ENCODE measurements at places on chromosomes 3 and 15.

GRCh38 chr15:91077029-91077428, 23.0 kb upstream of the SV2B start:
- no peak for DNase-seq

GRCh38 chr3:7663771-7664170, 802.9 kb downstream of the GRM7 start:
- no peak for DNase-seq

DNA sequence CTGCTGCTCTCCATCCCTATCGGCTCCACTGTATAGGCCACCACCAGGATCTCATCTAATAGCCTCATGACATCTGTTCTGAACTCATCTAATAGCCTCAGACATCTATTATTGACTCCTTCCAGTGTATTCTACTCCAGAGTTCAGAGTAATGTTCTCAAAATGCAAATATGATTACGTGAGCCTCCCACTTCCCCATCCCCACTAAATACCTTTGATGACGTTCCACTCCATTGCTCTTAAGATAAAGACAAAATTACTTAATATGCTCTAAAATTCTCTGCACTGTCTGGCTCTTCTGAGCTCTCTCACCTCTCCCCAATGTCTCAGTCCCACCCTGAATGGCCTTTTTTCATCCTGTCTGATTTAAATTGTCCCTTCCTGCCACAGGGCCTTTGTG, 94.7 kb downstream of the SAMMSON start:
- DNase-seq, result no peak

DNA sequence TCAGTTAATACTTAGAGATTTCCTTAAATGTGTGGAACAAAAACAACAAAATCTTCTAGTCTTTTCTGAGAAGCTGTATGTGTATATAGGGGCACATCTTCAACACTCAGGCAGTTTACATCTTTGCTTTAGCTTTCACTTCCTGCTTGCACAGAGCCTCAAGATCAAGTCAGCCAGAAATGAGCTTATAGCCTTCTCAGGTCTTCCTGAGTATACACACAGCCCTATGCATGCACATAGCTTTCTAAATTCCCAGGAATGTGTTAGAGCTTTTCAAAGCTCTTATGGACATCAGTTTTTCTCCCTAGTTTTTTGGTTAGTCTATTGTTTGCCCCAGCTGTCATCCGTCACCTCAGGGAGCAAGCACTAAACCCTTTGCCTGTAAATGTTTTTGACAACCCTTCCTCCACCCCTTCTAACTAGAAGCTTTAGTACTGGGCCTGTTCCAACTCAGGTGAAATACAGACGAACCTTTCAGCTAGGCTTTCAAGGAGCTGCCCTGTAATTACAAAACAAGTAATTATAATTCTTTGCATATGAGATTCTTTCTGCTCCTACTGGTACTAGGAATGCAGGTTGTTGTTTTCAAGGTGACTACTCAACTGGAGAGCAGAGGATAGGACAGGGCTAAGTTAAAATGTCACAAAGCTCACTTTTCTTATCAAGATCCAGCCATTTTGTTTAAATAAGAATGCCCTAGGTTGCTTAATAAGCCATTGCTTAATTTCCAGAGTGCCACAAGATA, 22.6 kb upstream of the MTMR10 start:
- no peak for DNase-seq

DNA sequence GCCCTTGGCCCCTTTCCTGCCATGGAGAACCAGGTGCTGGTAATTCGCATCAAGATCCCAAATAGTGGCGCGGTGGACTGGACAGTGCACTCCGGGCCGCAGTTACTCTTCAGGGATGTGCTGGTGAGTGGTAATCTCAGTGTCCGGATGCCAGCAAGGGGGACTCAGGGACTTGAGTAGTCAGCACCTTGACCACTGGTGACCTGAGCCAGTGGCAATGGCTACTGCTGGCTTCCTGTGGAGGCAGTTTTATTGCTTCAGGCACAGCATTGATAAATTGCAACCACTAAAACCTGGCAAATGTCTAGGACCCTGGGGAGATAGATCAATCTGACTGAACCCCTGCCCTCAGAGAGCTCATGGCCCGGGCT, 830 bp downstream of the MAP2K5 start:
- no peak for DNase-seq

DNA sequence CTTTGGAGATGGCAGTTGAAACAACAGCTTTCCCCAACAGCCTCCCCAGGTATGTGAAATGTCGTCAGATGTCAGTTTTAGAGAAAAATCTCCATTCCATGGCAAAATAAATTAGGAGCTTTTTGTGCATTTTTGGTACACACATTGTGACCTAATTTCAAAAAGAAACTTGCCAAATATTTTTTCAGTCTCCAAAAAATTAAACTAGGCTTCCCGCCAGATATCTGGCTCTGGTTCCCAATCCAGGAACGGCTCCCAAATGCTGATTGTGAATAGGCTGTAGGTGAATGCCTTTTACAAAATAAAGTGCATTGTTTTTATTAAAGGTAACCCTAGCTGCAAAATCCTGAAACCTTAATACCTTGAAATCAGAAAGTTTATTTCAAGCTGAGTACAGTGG, 10.9 kb downstream of the KCNAB1 start:
- DNase-seq, result no peak

- no peak for DNase-seq
Measured at GRCh38 chr3:197234947-197235914, 63.2 kb downstream of the DLG1 start.

DNA sequence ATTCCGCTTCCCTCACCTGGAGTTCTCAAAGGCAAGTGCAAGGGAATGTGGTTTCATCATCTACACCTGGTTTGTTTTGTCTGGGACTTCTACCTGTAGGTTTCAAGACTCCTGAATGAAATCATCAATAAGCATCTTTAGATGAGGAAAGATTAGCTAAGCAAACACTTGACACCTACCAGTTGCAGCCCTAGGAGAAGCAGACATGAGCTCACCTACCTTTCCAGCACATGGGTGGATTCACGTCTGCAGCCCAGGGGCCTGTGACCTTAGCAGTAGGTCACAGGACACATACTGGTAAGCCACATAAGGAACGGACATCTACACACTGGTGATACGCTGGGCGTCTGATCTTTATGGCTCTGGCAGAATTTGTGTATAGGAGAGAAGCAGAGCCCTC, 26.7 kb downstream of the SLCO2A1 start:
- DNase-seq, result no peak

GRCh38 chr3:51968170-51968775, 1.0 kb upstream of the PCBP4 start:
- DNase-seq, result no peak

DNA sequence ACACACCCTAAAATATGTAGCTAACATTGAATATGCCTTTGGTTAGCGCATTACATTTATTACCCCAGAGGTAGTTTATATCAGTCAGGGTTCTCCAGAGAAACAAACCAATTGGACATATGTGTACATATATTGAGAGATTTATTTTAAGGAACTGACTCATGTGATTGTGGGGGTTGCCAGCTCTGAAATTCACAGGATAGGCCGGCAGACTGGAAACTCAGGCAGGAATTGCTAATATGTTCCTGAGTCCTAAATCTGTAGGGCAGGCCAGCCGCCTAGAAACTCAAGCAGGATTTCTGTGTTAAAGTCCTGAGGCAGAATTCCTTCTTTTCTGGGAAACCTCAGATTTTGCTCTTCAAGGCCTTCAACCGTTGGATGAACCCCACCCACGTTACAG, 189.7 kb downstream of the CDIN1 start:
- no peak for DNase-seq

DNA sequence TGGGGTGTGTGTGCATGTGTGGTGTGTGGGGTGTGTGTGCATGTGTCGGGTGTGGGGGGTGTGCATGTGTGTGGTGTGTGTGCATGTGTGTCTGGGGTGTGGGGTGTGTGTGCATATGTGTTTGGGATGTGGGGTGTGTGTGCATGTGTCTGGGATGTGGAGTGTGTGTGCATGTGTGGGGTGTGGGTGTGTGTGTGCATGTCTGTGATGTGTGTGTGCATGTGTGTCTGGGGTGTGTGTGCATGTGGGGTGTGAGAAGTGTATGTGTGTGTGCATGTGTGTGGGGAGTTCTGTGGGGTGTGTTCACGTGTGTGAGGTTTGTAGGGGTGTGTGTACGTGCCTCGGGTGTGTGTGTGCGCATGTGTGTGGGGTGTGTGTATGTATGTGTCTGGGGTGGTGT, 6.7 kb upstream of the OCA2 start:
- no peak for DNase-seq

GRCh38 chr3:5464649-5465048, 277.1 kb downstream of the EDEM1 start:
- DNase-seq, result no peak

DNA sequence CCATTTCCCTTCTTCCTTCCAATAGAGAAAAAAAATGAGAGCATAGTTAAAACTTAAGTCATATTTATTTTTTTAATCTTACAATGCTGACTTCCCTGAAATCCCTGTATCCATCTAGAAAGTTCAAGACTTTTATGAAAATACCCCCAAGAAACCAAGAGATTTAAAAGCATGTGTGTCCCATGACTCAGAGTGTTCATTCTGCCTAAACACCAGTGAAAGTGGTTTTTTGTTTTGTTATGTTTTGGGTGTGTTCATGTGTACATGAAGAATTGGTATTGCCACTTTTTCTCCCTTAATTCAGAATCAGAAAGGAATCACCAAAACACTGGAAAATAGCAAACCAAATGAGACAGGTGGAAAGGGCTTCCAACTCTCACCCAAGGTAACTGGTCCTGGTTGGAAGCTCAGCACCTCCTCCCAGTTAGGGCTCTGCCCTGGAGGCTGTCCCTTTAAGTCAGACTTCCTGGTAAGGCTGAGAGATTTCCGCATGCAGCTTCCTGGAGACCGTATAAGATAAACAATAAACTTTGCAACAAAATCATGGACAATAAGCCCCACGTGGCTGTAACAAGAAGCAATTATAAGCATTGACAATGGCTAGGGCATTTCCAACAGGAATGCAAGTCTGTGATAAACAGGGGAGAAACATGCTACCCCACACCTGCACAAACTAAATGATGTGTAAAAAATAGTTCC, 121.9 kb upstream of the ARHGEF3 start:
- DNase-seq, result no peak

DNA sequence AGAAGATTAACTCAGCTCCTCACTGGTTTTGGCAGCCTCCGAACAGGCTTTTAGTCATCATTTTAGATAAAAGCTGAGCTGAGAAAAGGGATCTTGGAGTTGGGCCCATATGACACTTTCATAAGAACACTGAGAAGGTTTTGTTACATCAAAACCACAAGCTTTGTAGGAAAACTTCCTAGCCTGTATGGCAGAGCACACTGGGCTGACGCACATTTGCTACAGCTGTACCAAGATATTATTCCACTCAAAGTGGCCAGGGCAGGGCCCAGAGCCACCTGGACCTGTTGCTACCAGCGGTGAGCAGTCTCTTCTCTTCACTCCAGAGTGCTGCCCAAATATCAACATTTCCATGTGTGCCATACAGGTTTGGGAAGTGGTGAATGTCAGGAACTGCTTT, 160.5 kb upstream of the CCDC54 start:
- DNase-seq, result no peak

DNA sequence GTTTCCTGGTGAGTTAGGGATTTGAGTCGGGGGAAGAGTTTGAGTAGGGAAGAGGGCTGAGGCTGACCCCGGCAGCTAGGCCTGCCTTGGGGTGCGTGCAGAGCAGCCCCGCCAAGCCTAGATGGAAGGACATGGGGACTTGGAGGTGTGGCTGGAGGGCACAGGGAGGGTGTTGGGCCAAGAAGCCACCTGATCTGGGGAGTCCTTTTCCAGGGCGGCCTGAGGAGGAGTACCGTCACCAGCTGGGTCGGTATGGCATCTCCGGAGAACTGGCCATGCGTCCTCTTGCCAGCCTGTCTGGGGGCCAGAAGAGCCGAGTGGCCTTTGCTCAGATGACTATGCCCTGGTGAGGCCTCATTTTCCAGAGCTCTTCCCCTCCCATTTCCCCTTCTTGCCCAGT, 6.9 kb downstream of the ABCF3 start:
- DNase-seq, result no peak

DNA sequence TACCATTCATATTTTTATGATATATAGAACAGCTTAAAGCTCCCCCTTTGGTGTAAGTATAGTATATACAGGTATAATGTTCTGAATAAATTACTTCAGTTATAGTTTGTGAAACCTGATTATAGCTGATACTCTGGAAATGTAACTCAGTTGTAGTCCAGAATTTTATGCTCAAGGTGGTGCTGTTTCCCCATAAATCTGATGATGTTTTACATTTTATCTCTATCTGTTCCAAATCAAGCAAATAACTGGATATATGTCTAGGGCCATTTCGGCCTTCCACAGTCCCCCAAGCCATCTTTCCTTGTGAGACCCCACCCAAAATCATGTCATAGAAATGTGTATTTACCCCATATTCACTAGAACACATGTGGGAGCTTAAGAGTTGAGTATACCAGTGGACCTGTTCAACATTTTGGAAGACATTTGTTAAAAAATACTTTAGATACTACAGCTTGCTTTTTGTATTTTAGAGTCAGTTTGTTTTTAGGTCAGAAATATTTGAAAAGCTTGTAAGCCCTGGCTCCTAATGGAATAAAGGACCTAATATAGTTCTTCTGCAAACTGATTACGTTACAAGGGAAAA, 107.1 kb downstream of the ATG7 start:
- DNase-seq, result no peak

DNA sequence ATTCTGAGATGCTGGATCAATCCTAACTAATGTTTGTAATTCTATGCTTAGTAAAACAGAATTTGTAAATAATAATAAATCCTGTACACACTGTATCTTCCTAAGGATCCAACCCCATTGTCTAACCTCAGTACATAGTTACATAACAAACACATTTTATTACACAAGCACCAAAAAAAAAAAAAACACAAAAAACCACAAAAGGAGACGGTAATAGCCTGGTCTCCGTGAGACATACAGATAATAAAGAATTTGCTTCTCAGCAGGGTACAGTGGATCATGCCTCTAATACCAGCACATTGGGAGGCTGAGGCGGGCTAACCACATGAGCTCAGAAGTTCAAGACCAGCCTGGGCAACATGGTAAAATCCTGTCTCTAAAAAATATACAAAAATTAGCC, 558.7 kb downstream of the MAGI1 start:
- DNase-seq, result no peak

GRCh38 chr3:39177708-39178332, 14.6 kb downstream of the XIRP1 start:
- DNase-seq, result peak; percentile 80

GRCh38 chr3:9041626-9042025, 78.4 kb upstream of the RAD18 start:
- DNase-seq, result no peak

- DNase-seq, result peak; percentile 49
Measured at GRCh38 chr3:195900436-195901355, 7.7 kb downstream of the TNK2 start.

Measured in tibial nerve (tissue), 4 donors.